ENCODE measurements at places on chromosomes 1 and 21.

DNA sequence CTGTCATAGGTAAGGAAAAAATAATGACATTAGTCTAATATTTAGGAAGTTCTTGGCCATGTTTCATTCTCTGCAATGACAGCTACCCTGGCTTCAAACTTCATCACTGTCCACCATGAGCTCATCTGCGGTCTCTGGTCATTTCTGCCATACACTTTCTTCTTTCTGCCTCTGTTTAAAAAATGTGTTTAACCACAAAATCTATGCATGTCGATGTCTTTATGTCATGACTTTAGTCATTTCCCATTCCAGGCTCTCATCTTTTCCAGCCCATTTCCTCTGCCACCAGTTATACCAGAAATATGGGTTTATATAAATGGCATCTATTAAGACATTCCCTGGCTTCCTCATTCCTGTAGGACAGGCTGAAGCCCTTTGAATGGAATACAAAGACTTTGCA, 68.5 kb upstream of the DUSP10 start:
- no peak for DNase-seq

DNA sequence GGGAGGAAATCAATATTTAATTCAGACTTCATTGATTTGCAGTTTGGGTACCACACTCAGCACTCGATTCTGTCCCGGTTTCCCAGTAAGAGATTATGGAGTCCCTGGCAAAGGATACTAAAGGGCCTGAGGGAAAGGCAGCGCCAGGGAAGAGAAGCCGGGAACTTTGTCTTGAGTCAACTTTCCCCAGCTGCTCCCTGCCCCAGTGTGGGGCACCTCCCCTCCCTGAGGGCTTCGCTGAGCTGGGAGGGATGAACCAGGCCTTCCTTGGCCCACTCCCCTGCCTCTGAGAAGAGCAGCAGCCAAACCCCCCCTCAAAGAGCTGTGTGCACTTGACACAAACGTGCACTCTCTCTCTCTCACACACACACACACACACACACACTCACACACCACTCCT, 32.6 kb downstream of the OPTC start:
- DNase-seq, result no peak

- no peak for DNase-seq
Measured at GRCh38 chr1:220751111-220751510, 3.0 kb downstream of the MTARC2 start.

DNA sequence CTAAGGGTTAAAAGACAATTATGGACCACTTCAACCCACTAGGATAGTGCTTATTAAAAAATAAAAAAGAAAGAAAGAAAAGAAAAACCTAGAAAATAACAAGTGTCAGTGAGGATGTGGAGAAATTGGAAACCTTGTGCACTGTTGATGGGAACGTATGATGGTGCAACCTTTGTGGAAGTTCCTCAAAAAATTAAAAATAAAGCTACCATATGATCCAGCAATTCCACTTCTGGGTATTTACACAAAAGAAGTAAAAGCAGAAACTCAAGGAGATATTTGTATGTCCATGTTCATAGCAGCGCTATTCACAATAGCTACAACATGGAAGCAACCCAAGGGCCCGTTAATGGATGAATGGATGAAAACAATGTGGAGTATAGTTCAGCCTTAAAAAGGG, 115.2 kb upstream of the ATP1A1 start:
- DNase-seq, result no peak

DNA sequence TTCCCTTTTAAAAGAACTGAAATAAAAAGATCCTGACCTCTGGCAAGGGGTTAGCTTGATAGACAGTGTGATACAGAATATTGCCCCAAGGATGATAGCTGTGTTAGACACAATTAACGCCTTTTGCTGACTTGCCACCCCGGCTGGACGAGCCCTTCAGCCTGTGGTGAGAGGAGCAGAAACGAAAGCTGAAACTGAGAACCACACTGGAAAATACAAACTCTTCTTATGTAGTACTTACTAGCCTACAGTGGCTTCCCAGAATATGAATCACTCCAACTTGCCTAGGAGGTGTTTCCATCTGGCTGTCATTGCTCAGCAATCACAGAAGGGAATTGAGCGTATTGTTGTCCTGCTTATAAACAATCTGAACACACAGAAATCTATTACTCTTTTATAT, 22.9 kb downstream of the SAMSN1 start:
- no peak for DNase-seq

- no peak for DNase-seq
Measured at GRCh38 chr1:73593804-73594203, 604.2 kb downstream of the LRRIQ3 start.

GRCh38 chr1:46285730-46286477, 17.5 kb downstream of the LRRC41 start:
- no peak for DNase-seq

- DNase-seq, result no peak
Measured at GRCh38 chr1:17755120-17755519, at the start of gene ACTL8. ACTL8 (plus strand) TSS chr1:17755333; CDS start chr1:17823009, 67,676 bp downstream.

DNA sequence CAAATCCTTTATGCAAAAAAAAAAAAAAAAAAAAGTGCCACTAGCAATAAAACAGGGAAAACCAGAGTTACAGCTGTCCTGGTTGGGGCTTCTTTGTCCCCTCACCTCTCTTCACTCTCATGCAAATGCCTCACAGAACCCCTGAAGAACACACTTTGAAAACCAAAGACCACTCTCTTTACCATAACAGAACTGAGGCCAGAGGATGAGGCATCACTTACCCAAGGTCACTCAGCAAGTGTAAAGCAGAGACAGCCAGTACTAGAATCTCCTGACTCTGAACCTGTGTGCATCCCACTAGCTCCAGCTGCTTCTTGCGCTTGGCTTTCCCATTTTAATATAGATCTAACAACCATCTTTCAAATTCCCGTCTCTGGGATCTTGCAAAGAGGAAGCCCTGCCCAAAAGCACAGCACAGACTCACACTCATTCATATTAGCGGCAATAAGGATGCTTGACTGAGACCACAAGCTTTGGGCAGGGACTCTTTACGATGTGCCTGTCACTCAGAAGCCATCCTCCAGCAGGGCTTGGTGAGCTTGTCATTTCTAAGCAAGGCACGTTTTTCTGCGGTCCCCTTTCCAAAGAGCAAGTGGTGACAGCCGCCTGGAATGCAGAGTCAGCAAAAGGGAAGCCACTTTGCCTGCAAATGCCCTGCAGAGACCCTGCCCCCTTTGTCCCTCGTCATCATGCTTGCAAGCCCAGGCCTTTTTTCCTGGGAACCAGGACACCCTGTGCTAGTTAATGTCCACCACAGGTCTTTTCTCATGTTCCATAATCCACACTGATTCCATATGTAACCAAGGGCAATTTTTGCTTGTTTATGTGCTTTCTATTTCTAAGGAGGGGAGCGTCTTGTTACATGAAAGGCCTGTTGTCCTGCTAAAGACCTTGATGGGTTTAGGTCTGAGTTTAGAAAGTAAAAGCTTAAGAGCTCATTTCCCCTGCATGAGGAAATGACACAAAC, 76.5 kb upstream of the NFIA start:
- DNase-seq, result no peak

- no peak for DNase-seq
Measured at GRCh38 chr1:21237446-21238088, 52.7 kb downstream of the ECE1 start.

DNA sequence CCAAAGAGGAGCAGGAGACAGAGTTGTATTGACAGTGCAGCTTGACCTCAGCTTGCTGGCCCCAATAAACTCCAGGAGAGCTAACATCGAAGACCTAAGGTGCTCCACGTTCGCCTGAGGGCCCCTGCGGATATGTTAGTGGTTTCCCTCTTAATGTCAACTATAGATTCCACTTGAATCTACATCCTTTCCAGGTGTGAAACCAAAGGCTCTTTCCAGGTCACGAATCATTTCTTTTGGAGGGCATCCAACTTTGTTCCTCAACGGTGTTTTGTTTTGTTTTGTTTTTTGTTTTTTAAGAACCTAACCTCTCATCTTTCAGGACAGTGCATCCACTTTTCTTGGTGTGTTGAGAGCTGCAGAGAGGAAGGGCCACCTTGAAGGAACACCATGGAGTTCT, 267.6 kb upstream of the SGIP1 start:
- no peak for DNase-seq

- no peak for DNase-seq
Measured at GRCh38 chr1:13703558-13704490, 3.8 kb downstream of the PRDM2 start.

GRCh38 chr1:179510038-179510437, 65.7 kb downstream of the NPHS2 start:
- no peak for DNase-seq

DNA sequence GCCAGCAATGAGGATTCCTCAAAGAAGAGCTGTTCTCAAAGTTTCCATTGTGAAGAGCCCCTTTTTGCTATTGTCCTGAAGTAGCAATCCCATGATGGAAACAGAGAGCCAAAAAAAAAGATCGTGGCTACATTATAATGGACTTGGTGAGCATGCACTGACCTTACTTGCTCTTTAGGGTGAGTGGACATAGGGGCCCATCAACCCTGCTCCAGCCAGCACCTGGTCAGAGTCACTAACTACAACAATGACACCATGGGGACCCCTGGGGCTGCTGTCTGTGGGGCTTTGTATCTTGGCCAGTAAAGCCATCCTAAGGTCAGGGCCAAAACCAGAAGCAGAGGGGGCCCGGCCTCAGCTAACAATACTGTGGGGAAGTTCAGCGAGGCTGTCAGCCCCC, 30.4 kb upstream of the RAB4A start:
- DNase-seq, result no peak

GRCh38 chr1:96048572-96049212, 672.9 kb upstream of the PTBP2 start:
- DNase-seq, result no peak

- DNase-seq, result no peak
Measured at GRCh38 chr1:238673561-238673960, 712.8 kb upstream of the CHRM3 start.

Measured in stimulated activated CD4-positive, alpha-beta T cell treated with anti-CD3 and anti-CD28 coated beads, TNF-alpha, amount 100 ng/mL, for 1 hour (primary cell).